ENCODE measurements at places on chromosomes 6 and 20.

DNA sequence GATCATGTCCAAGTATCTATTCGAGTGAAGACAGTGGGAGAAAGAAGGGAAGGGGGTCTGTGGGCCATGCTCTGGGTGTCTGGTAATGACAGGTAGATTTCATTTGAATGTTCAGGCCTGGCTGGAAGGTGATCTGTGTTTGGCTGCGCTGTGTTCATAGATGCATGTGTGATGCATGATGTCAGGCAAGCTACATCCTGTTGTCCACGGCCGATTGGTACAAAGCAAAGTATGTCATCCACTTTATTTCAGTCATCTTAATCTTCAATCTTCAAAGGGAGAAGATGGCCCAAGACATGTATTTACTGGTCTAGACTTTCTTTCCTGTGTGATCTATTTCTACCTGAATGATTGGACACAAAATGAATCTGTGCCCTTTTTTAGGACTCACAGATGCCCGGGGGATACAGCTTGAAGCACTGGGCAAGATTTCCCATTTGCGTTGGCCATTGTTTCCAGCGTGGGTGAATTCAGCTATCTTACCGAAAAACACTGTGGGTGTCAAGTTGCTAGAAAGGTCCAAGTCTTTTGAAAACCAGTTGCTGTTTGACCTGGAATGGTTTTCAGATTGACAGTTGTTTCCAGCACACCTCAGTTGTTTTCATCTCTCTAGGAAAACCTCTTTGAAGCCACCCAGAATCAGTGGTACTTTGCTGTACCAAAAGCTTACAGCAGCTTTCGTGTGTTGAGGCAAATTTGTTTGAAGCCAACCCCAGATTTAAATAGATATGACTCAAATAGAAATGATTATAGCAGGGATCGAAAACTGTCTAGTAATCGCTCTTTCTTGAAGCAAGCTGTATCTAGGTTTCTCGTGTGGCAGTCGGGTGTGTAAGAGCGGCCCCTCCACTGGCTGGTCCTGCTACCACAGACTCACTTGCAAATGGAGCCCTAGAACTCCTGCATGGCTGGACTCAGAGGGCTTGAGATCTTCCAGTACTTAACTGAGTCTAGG is 27.2 kb downstream of the DUSP22 start:
- no peak for DNase-seq

DNA sequence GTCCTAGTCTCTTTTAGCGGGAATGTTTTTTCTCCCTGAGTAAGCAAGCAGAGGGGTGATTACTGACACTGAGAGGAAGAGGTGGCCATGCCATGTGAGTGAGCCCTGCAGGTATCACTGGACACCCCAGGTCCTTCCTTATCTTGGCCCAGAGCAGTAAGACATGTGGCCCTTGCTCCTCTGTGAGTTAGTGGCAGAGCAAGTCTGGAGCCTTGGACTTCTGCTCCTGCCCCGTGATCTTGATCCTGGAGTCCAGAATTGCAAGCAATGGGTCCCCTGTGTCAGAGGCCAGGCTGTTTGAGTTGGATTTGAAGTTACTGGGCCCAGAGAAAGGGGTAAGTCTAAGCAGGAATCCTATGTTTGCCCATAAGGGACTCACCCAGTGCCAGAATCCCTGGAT is 92.1 kb upstream of the EMILIN3 start:
- no peak for DNase-seq

GRCh38 chr6:136859430-136859829 is 37.0 kb downstream of the PEX7 start:
- DNase-seq: no peak

DNA sequence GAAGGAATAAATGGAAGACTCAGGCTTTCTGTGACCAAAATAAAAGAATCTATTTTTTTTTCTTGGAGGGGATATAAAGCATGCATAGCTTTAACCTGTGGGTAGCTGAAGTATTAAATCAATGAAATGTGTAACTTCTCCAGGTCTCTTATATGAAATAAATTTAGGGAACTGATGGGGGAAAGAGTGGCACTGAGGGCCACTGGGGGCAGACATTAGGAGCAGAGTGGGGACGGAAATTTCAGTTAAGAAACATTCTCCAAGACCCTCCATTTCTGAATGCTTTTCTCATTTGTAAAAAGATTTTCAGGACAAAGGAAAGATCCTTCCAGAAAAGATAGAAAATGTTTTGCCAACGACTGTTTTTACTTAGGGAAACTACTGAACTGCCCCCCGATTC is 131.0 kb downstream of the GPX5 start:
- DNase-seq: no peak

- DNase-seq: no peak
These were observed 112.8 kb upstream of the INSM1 start for GRCh38 chr20:20255099-20255498.

GRCh38 chr6:83974409-83975050 is 59.0 kb upstream of the MRAP2 start:
- DNase-seq: no peak

GRCh38 chr6:30378290-30378937 is 33.5 kb downstream of the RPP21 start:
- DNase-seq: no peak

DNA sequence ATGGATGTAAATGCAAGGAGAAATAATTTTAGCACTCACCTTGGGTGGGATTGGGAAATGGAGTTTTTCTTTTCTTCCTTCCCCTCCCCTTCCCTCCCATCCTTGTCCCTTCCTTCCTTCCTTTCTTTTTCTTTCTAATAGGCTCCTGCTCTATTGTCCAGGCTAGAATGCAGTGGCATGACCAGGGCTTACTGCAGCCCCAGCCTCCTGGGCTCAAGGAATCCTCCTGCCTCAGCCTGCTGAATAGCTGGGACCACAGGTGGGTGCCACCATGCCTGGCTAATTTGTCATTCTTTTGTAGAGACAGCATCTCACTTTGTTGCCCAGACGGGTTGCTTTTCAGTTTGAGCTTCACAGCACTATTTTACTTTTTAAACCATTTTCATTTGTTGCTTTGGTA is 21.5 kb upstream of the ATRN start:
- DNase-seq: no peak

- DNase-seq: no peak
These were observed 578.0 kb upstream of the NOX3 start for GRCh38 chr6:156033598-156033997.

DNA sequence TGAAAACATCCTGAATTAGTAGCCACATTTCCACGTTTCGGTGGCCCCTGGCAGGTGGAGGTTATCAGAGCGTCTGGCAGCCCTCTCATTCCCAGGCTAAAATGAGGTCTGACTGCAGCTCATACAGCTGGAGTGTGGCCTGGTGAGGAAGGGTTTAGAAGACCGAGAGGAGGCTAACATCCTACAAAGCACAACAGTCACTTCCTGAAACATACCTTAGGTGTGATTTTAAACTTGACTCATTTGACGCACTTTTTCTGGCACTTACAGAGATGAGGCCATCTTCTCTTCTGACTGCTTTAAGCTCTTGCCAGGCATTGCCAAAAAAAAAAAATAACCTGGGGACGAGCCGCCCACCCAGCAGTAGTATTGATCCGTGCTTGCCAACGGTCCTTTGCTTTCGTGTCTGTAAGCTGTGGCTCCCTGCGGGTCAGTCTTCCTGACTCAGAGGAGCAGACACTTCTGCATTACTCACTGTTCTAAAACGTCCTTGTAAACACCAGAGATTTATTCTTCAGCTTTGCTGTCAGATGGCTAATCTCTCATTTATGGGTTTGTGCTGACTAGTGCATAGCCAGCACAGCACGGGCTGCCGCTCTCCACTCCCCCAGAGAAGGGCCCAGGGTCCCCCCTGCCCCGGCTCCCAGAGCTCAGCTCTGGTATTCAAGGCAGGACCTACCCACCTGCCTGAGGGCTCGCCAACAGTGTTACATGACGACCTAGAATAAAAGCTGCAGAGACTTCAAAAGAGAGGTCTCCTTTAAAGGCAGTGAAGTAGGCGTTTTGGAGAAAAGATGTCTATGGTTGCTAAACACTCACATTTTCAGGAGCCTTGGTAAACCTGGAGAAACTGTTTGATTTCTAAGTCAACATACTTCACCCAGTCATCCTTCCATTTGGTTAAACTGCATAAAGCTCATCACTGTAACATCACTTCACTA is 78.5 kb upstream of the FRMD1 start:
- DNase-seq: no peak

DNA sequence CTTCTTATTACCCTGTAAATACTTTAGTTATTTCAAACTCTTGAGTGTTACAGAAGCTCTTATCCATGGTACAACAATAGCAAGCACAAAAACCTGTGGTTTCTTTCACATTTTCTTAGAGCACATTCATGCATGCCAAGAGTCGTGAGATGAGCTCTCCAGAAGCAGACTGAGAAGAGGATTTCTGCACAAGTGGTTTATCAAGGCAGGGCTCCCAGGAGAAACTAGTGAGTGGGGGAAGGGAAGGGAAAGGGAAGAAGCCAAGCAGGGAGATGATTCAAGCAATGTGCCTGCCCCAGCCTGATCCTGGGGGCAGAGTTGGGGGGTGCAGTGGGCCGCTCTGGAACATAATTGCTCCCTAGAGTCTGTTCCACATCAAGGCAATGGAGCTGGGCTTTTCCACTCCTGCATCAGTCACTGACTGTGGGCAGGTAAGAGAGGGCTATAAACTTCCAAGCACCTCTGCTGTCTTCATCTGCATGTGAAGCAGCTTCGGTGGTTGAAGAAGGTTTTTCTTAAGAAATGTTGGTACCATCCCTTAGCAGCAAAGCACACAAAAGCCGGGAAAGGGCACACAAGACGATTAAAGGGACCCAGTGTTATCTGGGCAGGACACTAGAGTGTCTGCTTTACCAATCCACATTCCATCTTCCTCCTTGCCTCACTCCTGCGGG is 152.1 kb downstream of the PLCB4 start:
- DNase-seq: no peak

DNA sequence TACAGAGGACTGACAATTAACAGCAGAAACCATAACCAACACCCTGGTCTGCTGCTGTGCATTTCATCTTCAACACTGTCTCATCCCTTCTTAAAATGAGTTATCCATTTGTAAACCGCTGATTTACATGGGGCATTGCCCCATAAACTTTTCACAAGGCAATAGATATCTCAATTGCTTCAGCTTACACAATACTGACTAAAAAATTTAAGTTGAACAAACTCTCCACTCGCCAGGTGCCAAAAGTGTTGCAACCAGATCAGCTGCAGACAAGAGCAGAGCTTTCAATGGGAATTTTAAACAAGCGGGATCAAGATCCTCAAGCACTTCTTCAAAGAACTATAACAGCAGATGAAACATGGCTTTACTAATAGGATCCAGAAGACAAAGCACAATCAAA is 183.0 kb downstream of the TASP1 start:
- no peak for DNase-seq

GRCh38 chr6:96923871-96924493 is 546 bp upstream of the KLHL32 start:
- DNase-seq: no peak
